ENCODE measurements at places on chromosomes 3 and 15.

DNA sequence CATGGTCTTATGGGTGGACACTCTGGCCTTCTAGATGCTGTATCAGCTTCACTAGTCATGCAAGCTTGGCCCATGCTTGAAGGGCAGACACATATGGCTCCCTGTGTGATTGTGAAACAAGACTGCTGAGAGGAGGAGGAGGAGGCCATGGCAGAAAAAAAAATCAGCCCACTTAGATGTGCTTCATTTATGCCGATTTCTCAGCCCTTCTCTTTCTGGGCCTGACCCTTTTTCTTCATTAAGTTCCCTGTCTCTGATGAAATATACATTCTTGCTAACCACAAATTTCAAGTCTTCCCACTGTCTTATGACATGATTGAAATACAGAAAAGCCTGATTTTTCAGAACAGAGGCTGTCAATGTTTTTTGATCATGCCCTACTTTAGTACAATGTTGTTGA lies 213.0 kb upstream of the FEZF2 start:
- H3K4me1 ChIP-seq: no peaks in the 10 kb centered on the region
- no peak overlapping the region for H3K4me3 ChIP-seq
- no peak overlapping the region for H3K27ac ChIP-seq
- no peaks in the 10 kb centered on the region for H3K36me3 ChIP-seq
- H3K27me3 ChIP-seq: no peaks in the 10 kb centered on the region

- H3K27me3 ChIP-seq: no peaks in the 10 kb centered on the region
- H3K4me3 ChIP-seq: no peak overlapping the region
- peaks cover 26% of the 10 kb centered on the region for H3K4me1 ChIP-seq
- DNase-seq: no peak
- H3K27ac ChIP-seq: peak overlapping the region; percentile 43
These were observed 71.1 kb upstream of the SPATA12 start for GRCh38 chr3:56989169-56989976.

DNA sequence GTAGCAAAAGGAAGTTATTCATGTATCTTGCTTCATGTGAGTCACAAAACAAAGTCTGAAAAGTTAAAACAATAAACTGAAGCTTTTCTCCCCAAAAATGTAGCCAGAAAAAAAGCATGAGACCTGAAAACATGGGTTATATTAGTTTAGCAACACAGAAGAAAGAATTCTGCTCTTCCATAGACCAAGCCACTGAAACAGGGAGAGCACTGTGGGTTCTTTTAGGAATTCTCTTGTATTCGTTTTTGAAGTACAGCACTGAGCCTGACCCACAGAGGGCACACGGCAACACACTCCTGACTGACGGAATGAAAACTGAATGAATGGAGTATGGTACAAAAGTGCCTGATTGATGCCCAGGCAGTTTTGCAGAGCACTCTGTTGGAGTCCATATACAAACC lies 66.6 kb downstream of the TM4SF4 start:
- H3K4me3 ChIP-seq: no peak overlapping the region
- DNase-seq: no peak
- no peaks in the 10 kb centered on the region for H3K27me3 ChIP-seq
- H3K27ac ChIP-seq: no peak overlapping the region

- no peaks in the 10 kb centered on the region for H3K27me3 ChIP-seq
- no peak for DNase-seq
- no peak overlapping the region for H3K27ac ChIP-seq
- H3K36me3 ChIP-seq: no peaks in the 10 kb centered on the region
- no peak overlapping the region for H3K4me3 ChIP-seq
These were observed 38.0 kb upstream of the XCR1 start for GRCh38 chr3:46065294-46065705.

- no peaks in the 10 kb centered on the region for H3K4me1 ChIP-seq
- DNase-seq: no peak
- no peaks in the 10 kb centered on the region for H3K36me3 ChIP-seq
- no peak overlapping the region for H3K4me3 ChIP-seq
These were observed 117.1 kb downstream of the MINAR1 start for GRCh38 chr15:79549196-79549595.

Data from vagina (tissue), 2 donors.